ENCODE measurements at places on chromosomes 7 and 10.
A peak's percentile ranks its signal among the peaks of the same experiment; 100 is the strongest.

DNA sequence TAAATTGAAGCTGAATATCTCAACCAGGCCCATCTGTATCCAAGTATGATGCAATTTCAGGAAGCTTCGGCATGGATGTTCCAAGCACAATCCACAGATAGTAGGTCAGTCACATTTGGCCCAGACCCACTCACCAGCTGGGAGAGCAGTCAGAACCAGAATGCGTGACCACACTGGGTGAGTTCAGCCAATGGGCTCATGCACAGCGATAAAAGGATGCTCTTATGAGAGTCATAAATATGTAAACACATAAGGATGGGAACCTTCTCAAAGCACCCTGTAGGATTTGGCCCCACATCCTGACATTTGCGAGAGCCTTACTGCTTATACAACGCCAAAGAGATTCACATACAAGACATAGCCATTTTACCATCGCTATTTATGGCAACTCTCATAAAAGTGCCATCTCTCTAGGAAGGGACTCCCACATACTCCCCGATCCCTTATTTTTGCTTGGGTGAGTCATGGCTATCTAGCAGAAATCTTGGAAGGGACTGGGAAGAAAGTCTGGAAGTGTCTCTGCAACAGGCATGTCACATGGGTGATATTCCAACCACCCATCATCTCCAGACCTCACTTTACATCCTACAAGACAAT is 3.0 kb downstream of the AFAP1L2 start:
- no peaks in the 10 kb centered on the region for H3K36me3 ChIP-seq
- H3K4me3 ChIP-seq: no peak overlapping the region
- no peak for DNase-seq

DNA sequence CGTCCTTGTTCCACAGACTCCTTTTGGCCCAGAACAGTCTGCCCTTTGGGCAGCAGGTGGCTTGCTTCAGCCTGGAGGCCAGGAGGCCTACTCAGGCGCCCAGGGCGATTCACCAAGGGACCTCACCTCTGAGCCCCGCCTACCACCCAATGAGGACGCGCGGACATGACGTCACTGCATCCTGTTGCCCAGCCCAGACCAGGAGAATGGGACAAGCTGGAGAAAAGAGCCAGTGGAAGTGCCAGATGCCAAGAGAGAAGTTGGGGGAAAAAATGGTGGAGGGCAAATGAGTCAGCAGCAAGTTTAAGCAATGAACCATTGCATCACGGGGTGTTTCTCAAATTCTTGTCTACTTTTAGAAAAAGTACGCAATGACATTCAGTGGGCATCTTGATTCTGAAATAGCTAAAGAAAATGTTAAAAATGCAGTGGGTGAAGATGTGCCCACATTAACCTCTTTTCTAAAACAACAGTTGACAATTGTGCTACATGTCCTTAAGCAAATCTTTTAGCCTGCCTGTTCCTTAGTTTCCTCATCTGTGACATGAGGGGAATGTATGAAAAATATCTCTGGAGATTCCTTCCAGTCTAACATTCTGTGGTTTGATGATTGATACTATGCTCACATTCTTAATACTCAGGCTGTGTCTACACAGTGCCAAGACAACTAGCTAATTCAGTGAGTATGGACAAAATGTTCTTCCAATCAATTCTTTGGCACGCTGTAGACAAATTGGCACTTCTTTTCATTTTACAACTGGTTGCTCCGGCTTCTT is 23.9 kb upstream of the LEP start:
- peaks cover 31% of the 10 kb centered on the region for H3K27me3 ChIP-seq
- DNase-seq: no peak
- no peak overlapping the region for H3K4me3 ChIP-seq
- no peaks in the 10 kb centered on the region for H3K4me1 ChIP-seq
- H3K36me3 ChIP-seq: no peaks in the 10 kb centered on the region
- H3K27ac ChIP-seq: no peak overlapping the region

DNA sequence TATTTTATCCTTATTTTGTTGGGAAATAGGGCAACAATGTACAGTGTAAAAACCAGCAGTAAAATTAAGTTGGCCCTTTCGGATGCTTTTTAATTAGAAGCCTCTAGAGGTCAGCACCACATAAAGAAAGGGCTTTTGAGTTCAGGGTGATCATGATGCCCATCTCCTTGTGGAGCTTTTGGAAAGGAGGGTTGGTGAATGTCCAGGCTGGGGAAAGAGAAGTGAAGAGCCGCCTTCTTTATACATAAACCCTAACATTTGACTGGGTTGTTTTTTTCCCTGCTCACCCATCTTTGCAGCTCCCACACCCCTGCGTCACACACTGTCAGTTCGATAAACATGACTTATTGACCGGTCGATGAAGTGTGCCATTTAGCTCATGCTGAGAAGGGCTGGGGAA is 29.8 kb downstream of the MTURN start:
- H3K36me3 ChIP-seq: peaks cover 2% of the 10 kb centered on the region
- no peak overlapping the region for H3K4me3 ChIP-seq
- H3K27me3 ChIP-seq: peaks cover 3% of the 10 kb centered on the region
- no peak for DNase-seq
- no peak overlapping the region for H3K27ac ChIP-seq
- H3K4me1 ChIP-seq: peaks cover 45% of the 10 kb centered on the region

GRCh38 chr7:39633563-39634477 is 10.4 kb downstream of the RALA start:
- H3K4me3 ChIP-seq: peak overlapping the region; percentile 23
- peaks cover 51% of the 10 kb centered on the region for H3K36me3 ChIP-seq
- H3K27me3 ChIP-seq: no peaks in the 10 kb centered on the region
- no peak for DNase-seq
- peaks cover 64% of the 10 kb centered on the region for H3K4me1 ChIP-seq
- peak overlapping the region; percentile 49 for H3K27ac ChIP-seq

DNA sequence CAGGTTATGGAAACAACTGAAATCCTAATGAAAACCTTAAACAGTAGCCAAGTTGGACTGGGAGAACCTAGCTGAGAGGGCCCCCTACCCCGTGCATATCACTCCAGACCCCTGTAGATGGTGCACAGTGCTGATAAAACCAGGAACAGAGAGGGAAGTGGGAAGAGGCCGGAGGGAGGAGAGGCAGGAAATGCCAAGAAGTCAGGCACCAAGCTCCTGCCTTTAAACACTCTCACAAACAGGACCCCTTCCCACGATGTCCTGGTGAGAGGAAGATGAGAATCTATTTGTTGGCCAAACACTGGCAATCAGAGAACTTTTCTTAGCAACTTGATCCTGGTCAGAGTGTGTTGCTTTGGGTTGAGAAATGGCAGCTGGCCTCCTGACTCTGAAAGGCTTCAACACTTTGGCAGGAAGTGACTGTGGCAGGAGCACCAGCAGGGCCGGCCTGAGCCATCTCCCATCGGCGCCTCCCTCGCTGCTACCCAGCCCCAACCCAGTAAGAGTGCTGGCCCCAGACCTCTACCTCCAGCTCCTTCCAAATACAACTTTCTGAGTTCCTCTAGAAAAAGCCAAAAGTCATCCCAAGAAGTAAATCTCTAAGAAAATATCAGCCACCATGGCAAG is 39.5 kb downstream of the GSDME start:
- H3K36me3 ChIP-seq: peaks cover 2% of the 10 kb centered on the region
- DNase-seq: no peak

GRCh38 chr7:144787127-144787526 is 48.7 kb downstream of the TPK1 start:
- no peak for DNase-seq

DNA sequence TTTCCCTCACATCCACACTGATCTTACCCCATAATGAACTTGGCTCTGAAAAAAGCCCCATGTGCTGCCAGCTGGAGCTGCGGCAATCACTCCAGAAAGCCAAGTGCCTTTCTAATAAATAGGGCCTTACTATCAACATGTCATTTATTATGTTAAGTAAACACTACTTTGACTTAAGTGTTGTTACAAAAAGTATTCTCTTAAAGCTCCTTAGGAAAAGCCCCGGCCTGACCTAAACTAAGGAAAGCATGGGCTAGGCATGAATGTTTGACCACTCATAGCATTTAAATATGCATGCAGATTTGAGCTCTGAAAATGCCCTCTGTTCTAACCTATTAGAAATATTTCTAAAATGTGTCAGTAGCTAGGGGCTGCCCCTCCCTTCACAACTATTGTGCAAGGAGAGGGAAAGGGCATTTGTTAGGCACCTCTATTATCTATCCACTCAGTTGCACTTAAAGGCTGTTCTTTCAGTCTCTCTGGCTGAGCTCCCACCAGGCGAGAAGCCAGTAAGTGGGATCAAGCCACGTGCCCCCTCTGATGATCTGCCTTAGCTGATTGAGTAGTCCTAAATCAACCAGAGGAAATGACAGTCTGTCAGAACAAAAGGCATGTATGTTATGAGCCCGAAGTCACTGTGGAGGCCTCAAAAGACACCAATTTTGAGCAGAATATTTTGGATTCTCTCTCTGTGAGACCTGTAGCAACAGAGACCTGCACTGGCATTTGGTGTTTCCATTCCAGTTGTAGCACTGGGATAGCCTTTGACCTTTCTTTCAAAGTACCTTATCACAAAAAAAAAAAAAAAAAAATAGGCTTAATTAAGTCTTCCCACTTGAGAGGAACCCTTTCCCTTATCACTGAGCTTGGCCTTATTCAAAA is 77.1 kb downstream of the ITGB8 start:
- H3K4me1 ChIP-seq: no peaks in the 10 kb centered on the region
- no peaks in the 10 kb centered on the region for H3K27me3 ChIP-seq
- no peak for DNase-seq

- no peaks in the 10 kb centered on the region for H3K4me1 ChIP-seq
- H3K27ac ChIP-seq: no peak overlapping the region
Observed at GRCh38 chr10:64385355-64385754, 864.2 kb downstream of the REEP3 start.

- no peak for DNase-seq
- no peak overlapping the region for H3K27ac ChIP-seq
- H3K27me3 ChIP-seq: no peaks in the 10 kb centered on the region
Observed at GRCh38 chr7:19964246-19964645, 190.8 kb upstream of the TMEM196 start.

DNA sequence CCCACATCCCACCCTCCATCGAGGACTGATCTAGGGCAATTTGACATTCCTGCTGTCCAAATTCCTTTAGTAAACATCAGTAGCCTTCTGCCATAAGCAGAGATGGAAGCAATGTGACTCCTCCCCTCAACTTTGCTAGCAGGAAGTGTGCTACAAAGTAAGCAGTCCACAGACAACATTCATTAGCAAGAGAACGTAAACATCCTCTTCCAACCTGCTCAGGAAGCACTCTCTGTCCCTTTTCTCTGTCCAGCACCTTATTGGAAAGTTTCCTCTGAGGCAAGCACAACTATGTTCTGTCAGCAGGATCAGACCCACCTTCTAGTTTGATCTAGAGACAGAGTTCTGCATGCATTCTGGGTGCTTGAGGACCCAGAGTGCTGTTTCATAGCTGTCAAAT is 48.1 kb upstream of the LRGUK start:
- no peak overlapping the region for H3K27ac ChIP-seq
- no peaks in the 10 kb centered on the region for H3K4me1 ChIP-seq
- H3K27me3 ChIP-seq: no peaks in the 10 kb centered on the region
- H3K4me3 ChIP-seq: no peak overlapping the region
- no peak for DNase-seq

DNA sequence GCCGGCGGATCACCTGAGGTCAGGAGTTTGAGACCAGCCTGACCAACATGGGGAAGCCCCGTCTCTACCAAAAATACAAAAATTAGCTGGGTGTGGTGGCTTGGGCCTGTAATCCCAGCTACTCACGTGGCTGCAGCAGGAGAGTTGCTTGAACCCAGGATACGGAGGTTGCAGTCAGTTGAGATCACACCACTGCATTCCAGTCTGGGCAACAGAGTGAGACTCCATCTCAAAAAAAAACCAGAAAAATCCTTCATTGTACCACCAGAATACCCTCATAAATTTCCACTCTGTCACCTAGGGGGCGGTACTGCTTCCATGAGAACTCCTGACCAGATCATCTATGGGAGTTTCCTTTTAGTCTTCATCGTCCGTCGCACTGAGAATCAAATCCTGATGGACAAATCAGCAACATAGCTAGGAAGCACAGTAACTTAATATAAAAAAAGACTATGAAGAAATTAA is 225.8 kb upstream of the KLF14 start:
- peak; percentile 49 for DNase-seq
- H3K4me1 ChIP-seq: peaks cover 28% of the 10 kb centered on the region
- H3K27ac ChIP-seq: peak overlapping the region; percentile 98
- H3K36me3 ChIP-seq: peaks cover 50% of the 10 kb centered on the region

- H3K4me1 ChIP-seq: peaks cover 10% of the 10 kb centered on the region
- H3K4me3 ChIP-seq: no peak overlapping the region
- H3K27me3 ChIP-seq: no peaks in the 10 kb centered on the region
- H3K27ac ChIP-seq: no peak overlapping the region
- H3K36me3 ChIP-seq: peaks cover 13% of the 10 kb centered on the region
- no peak for DNase-seq
Observed at GRCh38 chr10:122864194-122864592, 15.2 kb downstream of the FAM24B start.

DNA sequence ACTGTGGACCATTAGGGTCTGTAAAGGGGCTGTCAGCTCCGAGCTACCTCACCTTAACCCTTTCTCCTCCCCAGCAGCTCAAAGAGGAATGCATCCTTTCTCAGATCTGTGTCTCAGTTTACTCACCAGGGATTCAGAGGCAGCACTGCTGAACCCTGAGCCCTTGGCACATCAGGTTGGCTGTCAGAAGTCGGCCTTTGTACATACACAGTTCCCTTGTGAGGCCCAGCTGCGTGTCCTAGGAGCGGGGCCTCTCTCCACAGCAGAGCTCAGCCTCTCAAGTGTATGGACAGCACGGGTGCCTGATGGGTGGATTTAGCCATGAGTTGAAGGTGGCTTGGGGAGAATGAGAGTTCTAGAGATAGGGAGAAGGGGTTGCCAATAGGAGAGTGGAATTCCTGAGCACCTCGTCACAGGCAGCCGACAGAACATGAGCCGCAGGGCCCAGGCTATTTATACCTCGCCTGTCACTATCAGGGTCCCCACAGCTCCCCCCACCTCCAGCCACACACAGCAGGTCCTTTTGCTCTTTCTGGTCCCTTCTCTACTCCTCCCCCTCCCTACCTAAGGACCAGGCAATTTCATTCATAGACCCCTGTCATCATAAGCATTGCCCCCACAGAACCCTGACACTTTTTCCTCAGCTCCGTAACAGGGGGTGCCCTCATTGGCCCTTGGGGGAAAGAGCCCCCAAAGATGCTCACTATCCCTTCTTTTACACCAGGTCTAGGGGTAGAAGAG is 2.1 kb upstream of the FLNC start:
- peaks cover 48% of the 10 kb centered on the region for H3K27me3 ChIP-seq
- H3K4me3 ChIP-seq: no peak overlapping the region
- H3K4me1 ChIP-seq: no peaks in the 10 kb centered on the region
- DNase-seq: no peak
- no peak overlapping the region for H3K27ac ChIP-seq
- no peaks in the 10 kb centered on the region for H3K36me3 ChIP-seq

- H3K4me3 ChIP-seq: no peak overlapping the region
- no peak overlapping the region for H3K27ac ChIP-seq
- H3K27me3 ChIP-seq: peaks cover 3% of the 10 kb centered on the region
- no peak for DNase-seq
- no peaks in the 10 kb centered on the region for H3K36me3 ChIP-seq
- no peaks in the 10 kb centered on the region for H3K4me1 ChIP-seq
Observed at GRCh38 chr10:78397786-78398185, 364.1 kb downstream of the RPS24 start.

Data from activated T-helper 1 cell treated with anti-CD3 and anti-CD28 coated beads, Interleukin-12 subunit alpha, Interleukin-12 subunit beta, Interleukin-2, Interleukin-4 antibody, amounts not matched to agents 30 ng/mL and 10 ng/mL and 1 ng/mL, durations not matched to agents 14 hours and 24 hours and 36 hours (primary cell).